ENCODE measurements at places on chromosomes 2 and 18.

GRCh38 chr2:444937-445884, 157.3 kb upstream of the ALKAL2 start:
- no peak for DNase-seq

DNA sequence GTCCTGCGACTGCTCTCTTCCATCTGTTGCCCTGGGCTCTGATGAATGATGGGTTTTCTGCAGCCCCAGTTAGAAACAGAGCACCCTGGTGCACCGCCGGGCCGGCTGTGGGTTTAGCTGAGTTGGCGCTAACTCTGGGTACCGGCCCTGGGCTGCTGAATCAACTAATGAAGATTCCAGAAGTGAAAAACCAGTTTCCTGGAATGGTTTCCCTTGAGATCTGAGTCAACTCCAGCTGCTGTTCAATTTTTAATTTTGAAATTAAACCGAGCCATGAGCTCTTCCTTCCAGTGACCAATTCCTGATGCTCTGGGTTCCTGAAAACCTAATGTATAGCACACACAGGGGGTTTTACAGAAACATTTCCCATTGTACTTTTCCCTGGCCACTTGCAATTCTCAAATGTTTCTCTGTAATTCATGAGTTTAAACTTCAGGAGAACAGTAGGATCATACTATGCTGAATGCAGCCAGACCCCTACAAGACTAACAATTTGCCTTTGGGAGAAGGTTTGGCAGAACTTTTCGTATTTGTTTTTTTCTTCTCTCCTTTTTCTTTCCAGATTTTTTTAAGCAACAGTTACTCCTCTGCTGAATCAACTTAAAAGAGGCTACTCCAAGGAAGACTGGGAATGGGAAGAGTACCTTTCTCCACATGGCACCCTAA, 5.5 kb downstream of the COL6A3 start:
- no peak for DNase-seq

- no peak for DNase-seq
These were observed 955 bp downstream of the TTR start for GRCh38 chr18:31592506-31593157.

DNA sequence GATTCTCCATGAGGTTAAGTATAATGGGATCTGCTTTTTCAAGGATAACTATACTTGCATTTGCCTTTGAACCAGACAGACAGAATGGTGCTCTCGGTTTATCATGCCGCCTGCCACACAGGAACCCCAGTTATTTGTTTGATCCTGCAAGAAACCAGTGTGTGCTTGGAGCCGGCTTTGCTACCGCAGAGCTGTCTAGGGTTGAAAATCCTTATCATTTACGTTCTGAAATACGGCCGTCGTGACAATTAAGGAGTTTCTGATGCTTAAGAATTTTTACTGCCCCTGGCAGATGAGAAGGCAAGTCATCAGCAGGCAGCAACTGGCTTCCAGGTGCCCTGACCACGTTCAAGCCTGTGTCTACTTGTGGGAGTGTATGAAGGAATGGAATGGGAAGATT, 112.0 kb downstream of the GBX2 start:
- DNase-seq = no peak

DNA sequence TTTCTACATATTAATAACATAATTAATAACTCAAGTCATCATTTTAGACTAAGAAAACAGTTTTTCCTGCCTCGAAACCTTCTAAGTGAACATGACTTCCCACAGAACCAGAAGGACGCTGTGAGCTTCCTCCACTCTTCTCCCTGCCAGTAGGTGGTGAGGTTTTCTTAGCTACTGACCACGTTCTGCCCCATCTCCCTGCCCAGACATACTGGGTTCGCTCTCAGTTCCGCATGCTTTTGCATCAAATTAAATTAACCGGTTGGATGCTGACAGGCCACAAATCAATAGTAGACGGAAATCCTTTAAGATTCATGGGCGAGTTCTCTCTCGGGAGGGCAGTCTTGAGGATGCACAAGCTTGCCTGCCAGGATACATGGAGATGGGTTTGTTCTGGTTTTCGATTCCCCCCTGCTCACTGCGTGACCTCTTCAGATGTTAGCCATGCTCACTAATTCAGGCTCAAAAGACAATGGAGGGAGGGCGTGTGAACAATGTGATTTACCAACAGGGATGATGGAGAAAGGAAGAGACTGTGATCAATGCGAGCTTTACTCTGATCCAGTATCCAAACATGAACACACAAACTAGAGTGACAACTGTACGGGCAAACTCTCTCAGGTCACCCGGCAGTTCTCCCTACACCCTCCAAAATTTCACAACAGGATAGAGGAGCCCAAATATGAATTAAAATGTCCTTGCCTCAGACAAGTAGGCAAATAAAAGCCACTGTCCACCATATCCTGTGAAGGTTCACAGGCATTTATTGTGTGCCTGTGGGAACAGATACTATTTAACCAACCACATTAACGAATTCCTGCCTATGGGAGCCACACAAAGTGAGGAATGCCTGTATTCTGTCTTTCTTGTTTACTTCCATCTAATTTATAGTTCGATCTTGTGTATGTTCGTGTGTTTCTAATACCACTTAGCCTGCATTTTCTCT, 375.7 kb downstream of the EIPR1 start:
- no peak for DNase-seq

DNA sequence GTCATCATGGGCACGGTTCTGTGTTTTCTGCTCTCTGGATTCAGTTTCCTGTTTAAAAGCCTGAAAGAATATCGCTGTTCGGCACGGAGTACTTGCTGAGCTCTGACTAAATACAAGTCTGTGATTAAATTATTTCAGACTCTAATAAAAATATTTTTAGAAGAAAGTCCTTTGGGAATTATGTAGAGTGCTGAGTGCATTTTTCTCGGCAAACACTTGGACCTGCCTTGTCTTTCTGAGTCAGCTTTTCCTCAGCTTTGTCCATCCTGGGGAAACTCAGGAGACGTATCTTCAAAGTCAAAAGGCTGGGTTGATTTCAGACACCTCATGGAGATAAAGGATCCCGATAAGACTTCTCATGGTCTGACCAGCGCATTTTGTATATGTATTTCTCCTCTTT, 45.9 kb downstream of the IL1R2 start:
- DNase-seq = no peak

DNA sequence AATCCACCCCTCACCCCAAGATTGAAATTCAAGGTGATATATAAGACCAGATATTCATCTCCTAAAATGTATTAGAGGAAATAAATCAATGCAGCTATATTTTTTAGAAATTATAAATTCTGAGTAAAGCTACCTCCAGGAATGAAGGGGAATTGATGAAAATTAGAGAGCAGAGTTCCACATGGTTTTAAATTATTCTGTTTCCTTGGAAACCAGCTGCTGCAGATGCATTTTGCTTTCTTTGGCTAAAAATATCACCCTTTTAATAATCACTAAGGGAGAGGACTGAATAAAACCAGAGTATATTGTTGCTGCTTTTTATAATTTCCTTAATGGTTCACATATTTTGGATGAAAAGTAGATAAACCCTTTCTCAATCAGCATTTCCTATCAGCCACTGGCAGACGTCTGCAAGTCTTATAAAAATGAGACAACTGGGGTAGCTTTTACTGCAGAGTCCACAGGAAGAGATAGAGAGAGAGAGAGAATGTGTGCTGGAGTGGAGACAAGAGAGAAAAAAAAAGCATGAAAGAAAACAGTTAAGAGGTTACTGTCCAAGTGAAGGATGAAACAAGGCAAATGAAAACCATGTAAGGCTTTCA, 2.0 kb downstream of the CSRNP3 start:
- DNase-seq = no peak

- no peak for DNase-seq
These were observed 661.5 kb downstream of the ERBB4 start for GRCh38 chr2:211877061-211877460.

GRCh38 chr2:26157580-26157979, 15.3 kb upstream of the GAREM2 start:
- DNase-seq = no peak

Data from T-helper 22 cell (primary cell).